ENCODE measurements at places on chromosomes 16 and 17.

DNA sequence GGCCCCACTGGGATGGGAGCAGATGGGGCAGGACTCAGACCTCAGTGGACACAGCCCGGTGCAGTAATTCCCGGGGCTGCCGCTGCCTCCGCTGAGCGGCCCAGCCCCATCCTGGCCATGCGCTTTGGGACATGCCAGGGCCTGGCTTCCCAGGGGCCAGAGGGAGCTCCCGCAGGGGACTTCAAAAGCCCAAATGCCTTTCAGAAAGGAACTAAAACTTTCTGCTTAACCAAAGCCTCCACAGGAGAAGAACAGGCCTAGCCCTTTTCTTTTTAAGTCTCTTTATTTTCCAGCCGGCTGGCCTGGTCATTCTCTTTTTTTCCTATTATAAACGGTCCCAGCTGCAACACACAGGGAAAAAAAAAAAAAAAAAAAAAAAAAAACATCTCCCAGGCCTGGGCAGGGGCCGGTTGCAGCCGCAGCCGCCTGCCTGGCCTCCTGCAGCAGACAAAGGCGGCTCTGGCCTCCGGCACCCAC, 10.7 kb upstream of the ZNF423 start:
- DNase-seq: no peak

DNA sequence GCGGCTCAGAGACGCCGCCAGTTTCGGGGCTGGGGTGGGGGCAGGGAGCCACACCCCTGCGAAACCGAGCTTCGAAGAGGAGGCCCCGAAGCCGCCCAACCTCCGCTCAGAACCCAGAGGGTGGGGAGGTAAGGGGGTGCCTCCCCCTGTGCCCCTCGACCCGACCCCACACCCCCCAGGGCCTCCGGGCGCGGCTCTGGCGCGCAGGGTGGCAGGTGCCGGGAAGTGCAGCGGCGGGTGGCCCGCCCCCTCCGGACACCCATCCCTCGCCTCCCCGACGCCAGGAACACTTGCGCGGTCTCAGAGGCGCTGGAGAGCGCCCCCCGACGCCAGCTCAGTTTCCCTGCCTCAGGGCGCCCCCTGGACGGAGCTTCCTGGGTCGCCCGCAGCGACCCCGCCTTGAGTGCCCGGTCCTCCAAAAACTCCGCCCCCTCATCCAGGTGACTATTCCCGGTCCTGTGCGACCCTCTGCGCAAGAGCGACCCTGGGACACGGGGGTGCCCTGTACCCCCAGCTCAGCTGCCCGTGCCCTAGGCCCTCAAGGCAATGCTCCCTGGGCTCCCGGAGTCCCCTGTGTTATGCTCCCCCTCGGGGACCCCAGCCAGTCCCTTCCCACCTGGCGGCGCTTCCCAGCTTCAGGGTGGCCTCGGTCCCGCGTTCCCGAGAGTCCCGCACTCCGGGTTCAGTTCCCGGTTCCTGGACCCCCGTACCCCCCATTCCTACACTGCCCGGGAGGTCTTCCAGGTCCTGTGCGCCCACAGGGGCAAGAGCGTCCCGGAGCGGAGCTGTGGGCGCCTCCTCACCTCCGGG, 562 bp downstream of the PPL start:
- DNase-seq: peak; percentile 64

DNA sequence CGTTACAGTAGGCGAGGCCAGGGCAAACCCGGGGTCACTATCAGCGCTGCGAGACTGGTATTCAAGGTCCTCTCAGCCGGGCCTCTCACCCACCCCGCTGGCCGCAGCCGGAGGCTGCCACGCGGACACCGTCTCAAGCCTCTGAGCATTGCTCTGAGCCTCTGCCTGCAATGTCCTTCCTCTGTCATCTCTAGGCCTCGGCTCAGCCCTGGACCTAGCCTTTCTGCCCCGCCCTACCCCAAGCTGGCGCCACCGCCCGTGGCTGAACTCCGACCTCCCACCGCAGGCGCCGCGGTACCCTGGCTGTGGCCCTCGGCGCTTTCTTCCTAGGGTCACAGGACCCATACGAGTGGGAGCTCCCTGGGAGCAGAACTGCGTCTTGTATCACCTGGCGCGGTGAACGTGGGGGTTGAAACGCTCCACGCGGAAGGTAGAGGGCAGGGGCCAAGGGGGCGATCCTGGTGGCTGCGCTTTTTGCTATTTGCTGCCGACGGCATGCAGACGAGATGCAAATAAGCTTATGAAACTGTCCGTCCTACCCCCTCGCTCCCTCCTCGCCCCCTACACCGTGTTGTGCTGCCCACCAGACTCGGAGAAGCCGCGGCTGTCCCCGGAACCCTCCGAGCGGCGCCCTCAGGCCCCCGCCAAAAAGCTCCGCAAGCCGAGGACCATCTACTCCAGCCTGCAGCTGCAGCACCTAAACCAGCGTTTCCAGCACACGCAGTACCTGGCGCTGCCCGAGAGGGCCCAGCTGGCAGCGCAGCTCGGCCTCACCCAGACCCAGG, 3.7 kb downstream of the DLX4 start:
- DNase-seq: no peak

- DNase-seq: no peak
Observed at GRCh38 chr16:82311528-82311927, 141.5 kb upstream of the MPHOSPH6 start.

DNA sequence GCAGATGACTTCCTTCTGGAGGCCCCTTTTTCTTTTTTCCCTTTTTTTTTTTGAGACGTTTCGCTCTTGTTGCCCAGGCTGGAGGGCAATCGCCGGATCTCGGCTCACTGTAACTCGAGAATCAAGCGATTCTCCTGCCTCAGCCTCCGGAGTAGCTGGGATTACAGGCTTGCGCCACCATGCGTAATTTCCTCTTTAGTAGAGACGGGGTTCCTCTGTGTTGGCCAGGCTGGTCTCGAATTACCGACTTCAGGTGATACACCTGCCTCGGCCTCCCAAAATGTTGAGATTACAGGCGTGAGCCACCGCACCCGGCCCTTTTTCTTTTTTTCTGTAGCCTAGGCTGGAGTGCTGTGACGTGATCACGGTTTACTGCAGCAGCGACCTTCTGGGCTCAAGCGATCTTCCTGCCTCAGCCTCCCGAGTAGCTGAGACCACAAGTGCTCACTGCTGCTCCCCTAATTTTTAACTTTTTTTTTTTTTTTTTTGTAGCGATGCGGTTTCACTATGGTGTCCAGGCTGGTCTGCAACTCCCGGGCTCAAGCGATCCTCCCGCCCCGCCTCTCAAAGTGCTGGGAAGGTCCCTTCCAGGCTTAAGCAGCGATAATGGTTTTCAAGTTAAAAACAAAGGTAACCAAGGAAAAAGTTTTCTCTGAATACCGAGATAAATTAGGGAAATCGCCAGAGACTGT, 956 bp upstream of the IST1 start:
- DNase-seq: peak; percentile 65

- no peak for DNase-seq
Observed at GRCh38 chr17:13962716-13963240, 106.5 kb upstream of the COX10 start.

Data from NCI-H1417 (cell line).